ENCODE measurements at places on chromosomes 5 and 9. TPM values are rescaled to one million over a fixed set of nuclear protein-coding genes. Genes with fewer than 3 reads are reported as not detected.

The PCDHB3 gene
- total RNA-seq = 0.55 TPM

The PCDHB9 gene
- 0.09 TPM for total RNA-seq

The PLAC8L1 gene
- not detected for total RNA-seq

The IFNK gene
- total RNA-seq = not detected

The ADRA1B gene
- 0.14 TPM for total RNA-seq

The FGF10 gene
- 3.8 TPM for total RNA-seq

The ANKRA2 gene
- 15.3 TPM for total RNA-seq

The ZNG1F gene
- 3.3 TPM for total RNA-seq

The POU5F2 gene
- total RNA-seq = 0.55 TPM

The FBLL1 gene
- 0.74 TPM for total RNA-seq

The GKAP1 gene
- 1.3 TPM for total RNA-seq

The GPX8 gene
- total RNA-seq = 105 TPM

The FANCC gene
- total RNA-seq = 2.9 TPM

The LECT2 gene
- not detected for total RNA-seq

The MSX2 gene
- total RNA-seq = 1.1 TPM

The CCNJL gene
- total RNA-seq = 0.18 TPM

The TTC33 gene
- 13.5 TPM for total RNA-seq

The TMEM250 gene
- 24.7 TPM for total RNA-seq

Measured in smooth muscle cell of bladder (primary cell).